NCI-H1930 (cell line): ENCODE measurements at places on chromosomes 1 and 21.
A peak's percentile ranks its signal among the peaks of the same experiment; 100 is the strongest.

DNA sequence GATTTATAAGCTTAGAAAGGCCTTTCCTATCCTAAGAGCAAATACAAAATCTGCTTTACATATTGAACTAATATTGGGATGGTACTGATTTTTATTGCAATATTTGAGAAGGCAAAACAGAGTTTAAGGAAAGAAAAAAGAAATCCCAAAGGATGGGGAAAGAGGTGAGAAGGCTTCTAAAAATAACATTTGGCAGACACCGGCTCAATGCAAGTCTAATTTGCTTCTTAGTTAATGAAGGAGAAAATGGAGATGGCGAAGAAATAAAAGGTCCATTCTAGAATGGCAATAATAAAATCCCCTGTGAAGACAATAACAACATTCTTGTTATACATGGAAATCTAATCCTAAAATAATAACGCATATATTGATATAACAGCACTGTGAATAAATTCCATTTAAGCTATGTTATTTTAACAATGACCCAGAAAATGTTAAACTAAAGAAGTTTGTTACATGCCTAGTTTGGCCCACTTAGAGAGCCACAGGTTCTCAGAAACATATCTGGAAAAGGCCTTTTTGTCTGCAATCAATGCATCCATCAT, 117.7 kb downstream of the HLCS start:
- no peak for DNase-seq

GRCh38 chr1:158506369-158506987, 34.5 kb downstream of the OR10R2 start:
- no peak for DNase-seq

DNA sequence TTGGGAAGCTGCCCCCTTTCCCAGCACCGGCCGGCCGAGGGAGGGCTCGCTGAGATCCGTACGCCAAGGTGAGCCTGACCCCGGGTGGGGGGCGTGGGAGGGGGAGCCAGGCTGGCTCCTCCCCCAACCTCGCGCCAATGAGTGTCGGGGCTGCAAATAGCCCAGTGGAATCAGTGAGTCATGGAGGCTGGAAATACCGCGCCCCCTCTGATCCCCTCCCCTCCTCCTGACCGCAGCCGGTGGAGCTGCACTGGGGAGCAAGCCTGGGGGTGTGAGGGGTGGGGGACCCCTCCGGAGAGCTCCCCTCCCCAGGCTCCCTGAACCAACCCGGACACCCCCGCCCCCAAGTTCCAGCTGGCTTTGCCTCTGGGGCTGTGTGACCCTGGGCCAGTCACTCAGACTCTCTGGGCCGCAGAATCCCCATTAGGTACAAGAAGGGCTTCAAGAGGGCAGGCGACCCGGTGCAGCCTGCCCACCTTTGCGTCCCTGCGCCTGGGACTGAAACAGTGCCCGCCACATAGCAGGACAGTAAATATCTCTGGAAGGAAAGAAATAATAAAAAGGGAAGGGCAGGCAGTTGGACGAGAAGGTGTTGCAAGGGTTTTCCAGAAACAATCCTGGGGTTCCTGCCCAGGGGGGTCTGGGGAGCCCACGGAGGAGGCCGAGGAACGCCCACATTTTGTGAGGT, 4.5 kb downstream of the HSPB7 start:
- no peak for DNase-seq

DNA sequence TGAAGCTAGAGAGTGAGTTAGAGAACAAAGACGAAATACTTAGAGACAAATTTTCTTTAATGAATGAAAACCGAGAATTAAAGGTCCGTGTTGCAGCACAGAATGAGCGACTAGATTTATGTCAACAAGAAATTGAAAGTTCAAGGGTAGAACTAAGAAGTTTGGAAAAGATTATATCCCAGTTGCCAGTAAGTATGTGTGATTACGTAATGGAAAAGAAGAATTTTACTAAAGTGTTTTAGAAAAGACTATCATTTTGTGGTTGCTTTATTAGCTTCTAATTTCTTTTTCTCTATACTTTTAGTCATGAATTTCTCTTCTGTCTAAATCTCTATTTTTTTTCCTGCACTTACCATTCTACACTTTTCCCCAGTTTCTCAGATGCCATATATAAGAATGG, 26.7 kb downstream of the CCDC18 start:
- no peak for DNase-seq

DNA sequence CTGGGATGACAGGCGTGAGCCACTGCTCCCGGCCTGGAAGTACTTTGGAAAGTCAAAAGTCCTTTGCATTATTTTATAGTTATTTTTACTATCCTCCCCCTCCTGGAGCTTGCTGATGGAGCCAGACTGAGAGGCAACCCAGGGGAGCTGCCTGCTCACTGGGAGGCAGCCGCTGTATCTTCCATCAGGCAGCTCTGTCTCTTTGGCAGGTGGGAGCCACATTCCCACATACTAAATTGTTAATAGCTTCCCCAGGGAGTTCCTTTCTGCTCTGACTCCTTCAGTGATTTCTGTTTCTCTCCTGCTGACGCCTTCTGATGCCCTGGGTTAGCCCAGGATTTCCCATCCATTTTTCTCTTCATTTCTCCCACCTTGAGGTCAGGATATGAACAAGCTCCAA, 4.9 kb upstream of the OPRD1 start:
- no peak for DNase-seq

GRCh38 chr1:9289090-9289534, 3.6 kb upstream of the SPSB1 start:
- DNase-seq, result peak; percentile 4

- no peak for DNase-seq
Measured at GRCh38 chr1:87739704-87740103, 411.0 kb downstream of the LMO4 start.

DNA sequence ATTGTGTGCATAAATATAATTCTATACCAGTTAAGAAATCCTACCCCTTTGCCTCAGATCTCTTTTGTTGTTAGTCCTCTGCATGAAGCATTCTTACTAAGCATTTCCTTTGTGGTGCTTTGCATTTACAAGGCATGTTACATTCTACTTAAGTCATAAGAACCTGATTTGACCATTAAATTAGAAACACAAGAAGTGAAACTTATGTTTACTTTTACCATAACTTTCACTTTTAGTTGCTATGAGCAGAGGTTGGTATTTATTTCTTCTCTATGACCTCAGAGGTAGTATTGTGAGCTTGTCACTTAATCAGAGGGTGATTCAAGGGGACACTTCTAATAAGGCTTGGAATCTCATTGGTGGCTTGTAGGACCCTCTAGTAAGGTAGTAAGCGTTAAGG, 9.0 kb downstream of the FAM20B start:
- DNase-seq, result no peak
